ENCODE measurements at places on chromosomes 7 and 10. TPM values are rescaled to one million over a fixed set of nuclear protein-coding genes. Genes with fewer than 3 reads are reported as not detected.

- DNase-seq: no peak
Measured at GRCh38 chr10:36171953-36172940, 530.2 kb upstream of the FZD8 start.

Gene MEIG1
- total RNA-seq: not detected

Gene SLC16A9
- total RNA-seq: 2.0 TPM

DNA sequence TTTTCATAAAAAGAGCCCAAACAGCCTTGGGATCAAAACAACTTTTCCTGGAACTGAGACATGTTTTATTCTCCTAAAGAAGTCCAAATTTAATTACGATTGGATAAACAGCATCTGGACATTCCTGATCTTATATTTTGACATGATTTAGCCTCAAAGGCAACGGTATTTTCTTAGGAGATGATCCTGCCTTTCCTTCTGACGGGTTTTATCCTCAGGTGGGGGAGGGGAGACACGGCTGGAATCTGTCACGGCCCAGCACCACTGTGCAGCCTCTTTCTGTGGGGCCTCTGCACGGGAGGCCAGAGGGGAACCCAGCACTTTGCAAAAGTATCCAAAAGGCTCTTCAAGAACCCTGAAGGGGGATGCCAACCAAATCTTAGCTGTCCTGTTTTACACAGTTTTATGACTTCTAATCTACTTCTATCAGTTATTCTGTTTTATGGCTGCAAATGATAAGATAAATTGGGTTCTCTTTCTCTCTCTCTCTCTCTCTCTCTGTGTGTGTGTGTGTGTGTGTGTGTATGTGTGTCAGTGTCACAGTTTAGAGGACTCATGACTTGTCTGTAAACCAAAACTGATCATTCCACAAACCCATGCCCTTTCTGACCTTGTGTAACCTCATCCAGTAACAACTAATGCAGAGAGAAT is 321.1 kb upstream of the NPVF start:
- no peak for DNase-seq

DNA sequence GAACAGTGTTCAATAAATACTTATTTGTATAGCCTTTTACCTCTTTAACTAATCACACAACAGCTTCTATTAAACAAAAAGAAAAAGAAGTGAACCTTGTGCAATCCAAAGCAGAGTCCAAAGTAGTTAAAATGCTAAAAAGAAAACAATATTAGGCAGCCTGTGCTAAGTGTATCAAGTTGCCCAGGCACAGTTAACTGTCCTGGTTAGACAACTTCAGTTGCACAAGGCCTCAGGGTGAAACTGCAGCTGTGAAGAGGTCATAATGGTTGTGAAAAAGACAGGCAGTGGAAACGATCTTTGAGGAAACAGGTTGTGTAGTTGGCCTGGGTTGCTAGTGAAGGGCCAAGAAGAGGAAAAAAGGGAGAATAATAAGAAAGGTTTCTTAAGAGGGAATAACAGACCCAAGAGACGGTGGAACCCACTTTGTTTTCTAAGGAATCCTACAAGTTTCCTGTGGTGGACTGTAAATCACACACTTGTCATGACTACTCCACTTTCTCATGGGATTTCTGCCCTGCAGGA is 6.0 kb upstream of the CROT start:
- DNase-seq: no peak

- no peak for DNase-seq
Measured at GRCh38 chr10:29728541-29729049, 93.8 kb upstream of the SVIL start.

DNA sequence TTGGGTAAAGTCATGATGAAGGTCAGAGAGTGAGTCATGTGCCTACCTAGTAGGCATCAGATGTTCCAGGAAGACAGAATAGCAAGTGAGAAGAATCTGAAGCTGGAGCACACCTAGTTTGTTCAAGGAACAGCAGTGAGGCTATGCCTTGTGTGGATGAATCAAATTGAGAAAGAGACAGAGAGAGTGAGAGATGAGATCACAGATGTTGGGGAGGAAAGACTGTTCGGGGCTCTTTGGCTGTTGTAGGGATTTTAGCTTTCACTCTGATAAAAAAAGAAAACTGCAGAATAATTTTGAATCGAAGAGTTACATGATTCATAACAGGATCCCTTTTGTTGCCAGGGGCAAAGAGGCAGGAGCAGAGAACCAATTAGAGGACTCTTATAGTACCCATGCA is 6.3 kb downstream of the LIPF start:
- DNase-seq: no peak

Gene NPY
- total RNA-seq: not detected

Gene SUN3
- not detected for total RNA-seq

Gene NUTM2D
- total RNA-seq: 3.7 TPM

Gene ESYT2
- total RNA-seq: 75.7 TPM

- DNase-seq: no peak
Measured at GRCh38 chr10:64036321-64036930, 515.2 kb downstream of the REEP3 start.

Gene PLEKHS1
- not detected for total RNA-seq

- DNase-seq: no peak
Measured at GRCh38 chr7:77306231-77307067, 106.8 kb upstream of the FGL2 start.

GRCh38 chr7:28726555-28726954 is 231.6 kb downstream of the TRIL start:
- DNase-seq: no peak

DNA sequence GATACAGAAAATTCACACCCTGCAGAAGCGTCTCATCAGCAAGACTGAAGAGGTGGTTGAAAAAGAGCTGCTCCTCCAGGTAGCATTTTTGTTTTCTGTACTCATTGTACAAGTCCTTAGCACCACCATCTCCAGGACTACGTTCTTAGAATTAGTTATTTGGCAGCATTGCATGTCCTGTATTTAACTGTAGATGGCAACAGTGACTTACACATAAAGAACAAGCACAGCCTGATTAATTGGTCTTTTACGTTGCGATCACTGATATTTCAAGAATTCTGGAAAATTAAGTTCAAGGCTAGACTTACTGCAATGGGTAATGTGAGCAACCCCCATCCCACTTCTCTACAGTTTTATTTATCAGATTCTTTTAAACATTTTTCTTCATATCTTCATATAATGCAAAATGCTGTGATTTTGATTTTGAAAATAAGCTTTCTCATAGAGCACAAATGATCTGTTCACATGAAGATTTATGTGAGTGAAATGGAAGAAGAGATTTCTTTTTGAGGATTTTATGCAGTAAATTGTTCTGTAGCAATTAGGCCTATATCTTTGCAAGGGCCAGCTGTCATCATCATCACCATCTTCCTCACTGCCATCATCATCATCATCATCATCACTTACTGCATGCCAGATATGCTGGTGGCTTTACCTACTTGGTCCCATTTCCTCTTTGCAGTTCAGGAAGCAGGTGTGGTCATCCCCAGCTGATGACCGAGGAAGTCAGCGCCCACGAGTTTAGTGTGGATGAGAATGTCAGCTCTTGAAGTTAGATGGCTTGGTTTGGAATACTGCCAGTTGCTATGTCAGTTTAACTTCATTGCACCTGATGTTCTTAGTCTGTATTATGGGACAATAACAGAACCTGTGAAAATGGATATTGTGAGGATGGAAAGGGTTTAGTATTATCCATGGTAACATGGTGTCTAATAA is 53.4 kb downstream of the CFAP58 start:
- DNase-seq: no peak

GRCh38 chr7:128041203-128041602 is 10.0 kb upstream of the LRRC4 start:
- no peak for DNase-seq

DNA sequence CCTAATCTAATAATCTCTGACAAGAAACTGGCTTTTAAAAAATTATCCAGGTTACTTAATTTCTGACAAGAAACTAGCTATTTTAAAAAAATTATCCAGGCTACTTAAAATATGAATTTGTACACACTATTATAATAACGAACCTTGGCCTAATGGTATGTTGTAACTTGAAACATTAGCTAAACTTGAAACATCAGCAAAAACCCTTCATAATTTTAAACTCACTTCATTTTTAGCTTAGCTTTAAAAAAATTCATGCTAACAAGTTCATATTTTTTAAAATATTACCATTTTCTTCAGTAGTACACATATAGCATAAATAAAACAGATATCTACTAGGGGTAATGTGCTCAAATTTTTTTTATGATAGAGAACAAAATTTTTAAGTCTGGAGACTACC is 35.6 kb downstream of the BRAF start:
- DNase-seq: no peak

GRCh38 chr10:14556285-14556956 is 218.3 kb downstream of the FAM107B start:
- peak; percentile 67 for DNase-seq

- DNase-seq: peak; percentile 89
Measured at GRCh38 chr10:79445977-79446757, 743 bp upstream of the ZCCHC24 start.

DNA sequence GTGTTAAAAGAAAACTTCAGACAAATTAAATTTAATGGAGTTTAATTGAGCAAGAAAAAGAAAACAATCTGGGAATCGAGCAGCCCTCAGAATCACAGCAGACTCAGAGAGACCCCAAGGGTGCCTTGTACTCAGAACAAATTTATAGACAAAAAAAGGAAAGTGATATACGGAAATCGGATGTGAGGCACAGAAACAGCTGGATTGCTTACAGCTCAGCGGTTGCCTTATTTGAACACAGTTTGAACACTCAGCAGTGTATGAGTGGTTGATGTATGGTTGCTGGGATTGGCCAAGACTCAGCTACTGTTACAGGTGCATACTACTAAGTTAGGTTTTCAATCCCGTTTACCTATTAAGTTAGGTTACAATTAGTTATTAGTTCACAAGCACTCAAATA is 103.8 kb upstream of the LYZL1 start:
- no peak for DNase-seq

GRCh38 chr10:4482659-4483058 is 343.3 kb upstream of the AKR1E2 start:
- DNase-seq: no peak

DNA sequence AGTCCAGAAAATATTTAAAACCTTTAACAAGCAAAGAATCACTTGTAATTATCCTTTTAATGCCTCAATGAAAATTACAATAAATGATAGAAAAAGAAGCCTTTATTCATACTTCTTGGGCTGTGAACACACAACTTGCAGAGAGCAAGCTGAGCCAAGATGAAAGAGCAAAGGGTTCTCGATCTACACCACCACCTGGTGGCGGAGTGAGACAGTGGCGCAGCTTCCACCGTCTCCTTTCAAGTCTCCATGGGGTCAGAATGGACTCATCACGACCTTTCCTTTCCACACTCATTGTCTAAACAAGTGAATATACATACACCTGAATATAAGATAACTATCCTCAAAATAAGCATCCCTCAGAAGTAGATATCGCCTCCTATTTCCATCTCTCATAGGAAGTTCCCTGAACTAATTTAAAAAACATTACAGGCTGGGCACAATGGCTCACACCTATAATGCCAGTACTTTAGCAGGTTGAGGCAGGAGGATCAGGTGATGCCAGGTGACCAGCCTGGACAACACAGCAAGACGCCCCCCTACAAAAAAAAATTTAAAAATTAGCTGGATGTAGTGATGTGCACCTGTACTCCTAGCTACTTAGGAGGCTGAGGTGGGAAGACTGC is 40.7 kb downstream of the ATE1 start:
- peak; percentile 71 for DNase-seq

DNA sequence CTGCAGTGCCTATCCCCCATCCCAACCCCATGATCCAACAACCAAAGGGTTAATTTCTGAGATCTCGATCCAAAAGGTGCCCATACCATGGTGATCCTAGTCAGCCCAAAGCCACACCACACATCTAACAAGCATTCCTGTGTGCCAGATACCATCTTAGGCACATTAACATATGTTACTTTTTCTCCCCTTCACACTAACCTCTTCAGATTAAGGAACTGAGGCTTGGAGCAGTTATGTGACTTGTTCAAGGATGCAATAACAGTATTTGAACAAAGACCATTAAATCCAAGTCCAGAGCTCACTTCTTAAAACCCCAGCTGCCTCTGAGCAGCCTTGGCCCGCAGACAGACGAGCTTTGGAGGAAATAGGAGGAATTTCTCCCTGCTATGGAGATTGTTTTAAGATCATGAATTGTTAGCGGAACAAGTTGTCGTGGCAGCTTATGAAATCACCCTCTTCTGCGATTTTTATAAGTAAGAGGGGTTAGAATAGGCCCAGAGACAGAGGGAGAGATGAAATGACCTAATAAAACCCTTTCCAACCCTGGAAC is 327.2 kb downstream of the KCNMA1 start:
- no peak for DNase-seq

DNA sequence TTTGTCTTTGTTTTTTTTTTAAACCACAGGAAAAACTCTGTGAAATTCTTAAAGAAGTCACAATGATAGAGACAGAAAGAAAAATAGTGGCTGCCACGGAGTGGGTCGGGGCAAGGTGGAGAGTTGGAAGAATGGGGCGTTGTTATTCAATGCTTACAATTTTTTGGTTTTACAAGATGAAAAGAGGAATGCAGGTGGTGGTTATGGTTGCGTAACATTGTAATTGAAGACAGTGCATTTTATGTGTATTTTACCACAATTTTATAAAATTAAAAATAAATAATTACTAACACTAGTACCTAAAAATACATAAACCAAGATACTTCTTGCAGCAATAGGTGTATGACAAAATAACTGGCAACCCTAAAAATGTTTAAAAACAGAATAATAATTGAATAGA is 76.9 kb upstream of the VOPP1 start:
- DNase-seq: no peak

GRCh38 chr7:106568680-106569499 is 92.1 kb downstream of the CCDC71L start:
- DNase-seq: no peak

Gene HOXA11
- not detected for total RNA-seq

GRCh38 chr7:157401567-157402387 is 65.0 kb downstream of the DNAJB6 start:
- DNase-seq: peak; percentile 22

DNA sequence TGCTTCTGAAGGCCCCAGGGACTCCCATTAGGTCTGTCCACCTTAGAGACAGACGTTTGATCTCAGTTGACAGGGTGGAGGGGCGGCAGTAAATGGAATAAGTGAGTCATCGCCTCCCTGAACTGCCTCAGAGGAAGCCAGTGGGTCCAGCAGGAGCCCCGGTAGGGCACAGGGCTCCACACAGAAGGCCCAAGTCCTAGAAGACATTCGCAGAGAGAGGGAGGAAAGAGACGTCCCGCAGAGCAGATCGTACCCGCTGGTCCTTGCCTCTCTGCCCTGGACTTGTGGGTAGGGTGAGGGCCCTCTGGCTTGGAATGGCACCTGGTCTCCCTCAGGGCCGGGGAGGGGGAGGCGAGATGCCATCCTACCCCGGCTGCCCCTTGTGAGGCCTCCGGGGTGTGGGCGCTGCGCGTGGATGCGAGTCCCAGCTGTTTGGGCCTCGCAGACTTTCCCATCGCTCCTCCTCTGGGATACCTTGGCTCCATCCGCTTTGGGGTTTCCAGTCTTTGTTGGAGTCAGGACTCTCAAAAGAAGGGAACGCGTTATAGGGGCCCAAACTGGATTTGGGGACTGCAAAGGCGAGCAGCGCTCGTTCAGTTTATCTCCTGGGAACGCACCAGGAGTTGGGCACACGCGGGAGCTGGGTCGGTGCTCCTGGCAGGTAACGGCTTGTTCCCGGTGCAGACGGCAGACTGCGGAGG is 5.1 kb downstream of the TLX1 start:
- DNase-seq: no peak

Gene TMEM176B
- 57.2 TPM for total RNA-seq

Gene MAGI2
- total RNA-seq: 8.1 TPM

GRCh38 chr10:133166828-133167692 is 7.0 kb downstream of the KNDC1 start:
- DNase-seq: no peak

GRCh38 chr7:15291699-15292098 is 270.1 kb downstream of the AGMO start:
- no peak for DNase-seq
